KG1 (cell line): ENCODE measurements at places on chromosomes 5 and 9.

GRCh38 chr9:91312717-91313325, 48.9 kb downstream of the AUH start:
- DNase-seq, result no peak

DNA sequence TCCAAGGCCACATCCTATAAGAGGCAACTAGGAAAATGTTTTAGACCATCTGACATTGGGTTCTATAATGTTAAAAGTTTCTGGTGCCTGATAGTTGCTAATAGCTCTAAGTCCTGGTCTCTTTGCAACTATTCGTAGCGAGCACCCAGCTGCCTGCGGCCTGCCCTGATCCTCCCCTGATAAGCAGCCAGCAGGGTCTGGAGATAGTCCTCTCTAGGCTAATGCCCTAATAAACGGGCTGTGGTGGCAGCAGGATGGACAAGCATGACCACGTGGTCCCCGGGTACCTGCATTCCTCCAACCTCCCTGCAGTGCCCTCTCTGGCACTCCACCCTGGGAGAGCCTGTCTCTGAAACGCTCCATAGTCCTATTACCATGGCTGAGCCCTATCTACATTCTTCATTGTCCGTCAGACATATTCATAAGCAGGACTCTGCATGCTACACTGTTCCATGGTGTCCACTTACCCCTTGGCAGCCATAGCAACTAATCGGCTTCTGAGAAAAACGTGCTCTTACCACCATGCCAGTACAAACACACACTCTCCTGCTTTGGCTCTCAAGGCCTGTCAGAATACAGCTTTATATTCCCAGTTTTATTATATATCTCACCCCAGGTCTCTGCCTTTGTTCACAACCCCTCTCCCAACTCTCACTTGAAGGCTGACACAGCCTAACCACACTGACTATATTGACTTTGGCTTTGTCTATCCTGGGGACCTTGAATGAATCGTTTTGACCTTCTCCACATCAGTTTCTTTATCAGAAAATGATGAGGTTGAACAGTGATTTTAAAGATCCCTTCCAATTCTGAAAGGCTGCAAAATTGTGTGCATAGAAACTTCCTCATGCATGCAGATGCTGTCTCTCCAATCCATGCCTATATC, 49.9 kb upstream of the DAPK1 start:
- DNase-seq, result no peak

GRCh38 chr5:135235551-135236227, 163.3 kb downstream of the MACROH2A1 start:
- DNase-seq, result no peak

DNA sequence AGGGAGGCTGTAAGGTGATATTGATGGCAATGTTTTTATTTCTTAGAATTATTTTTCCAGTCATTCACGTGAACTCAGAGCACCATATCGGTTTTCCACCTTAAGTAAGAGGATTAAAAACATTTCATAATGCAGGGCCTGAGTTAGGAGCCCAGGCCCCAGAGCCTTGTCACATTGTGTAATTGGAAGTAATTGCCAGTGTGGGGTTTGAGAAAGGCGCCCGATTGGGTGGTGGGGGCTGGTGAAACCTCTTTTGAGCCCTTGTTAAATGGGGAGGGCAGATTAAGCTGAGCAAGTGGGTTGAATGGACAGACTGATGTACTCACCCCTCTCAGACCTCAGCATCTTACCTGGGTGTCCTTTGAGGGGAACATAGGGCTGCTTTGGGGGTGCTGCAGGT, 116.7 kb upstream of the PITX1 start:
- no peak for DNase-seq

DNA sequence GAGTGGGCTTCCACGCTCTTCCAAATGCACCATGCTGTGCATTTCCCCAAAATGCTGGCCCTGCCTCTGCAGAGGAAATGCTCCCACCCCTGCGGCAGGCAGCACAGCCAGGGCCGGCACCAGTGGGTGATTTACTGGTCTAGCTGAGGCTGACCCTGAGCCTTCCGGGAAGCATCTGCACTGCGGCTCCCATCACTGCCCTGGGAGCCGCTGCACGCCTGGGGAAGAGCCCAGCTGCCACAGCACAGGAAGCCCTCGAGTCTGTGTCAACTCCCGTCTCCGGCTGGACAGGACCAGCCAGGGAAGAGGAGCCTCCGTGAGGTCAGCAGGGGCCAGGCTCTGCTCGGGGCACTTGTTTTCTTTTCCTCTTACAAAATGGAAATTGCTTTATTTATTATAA, 25.1 kb upstream of the EEIG1 start:
- DNase-seq, result peak; percentile 25

GRCh38 chr9:86962692-86963091, 15.4 kb upstream of the GAS1 start:
- DNase-seq, result no peak

GRCh38 chr5:97635553-97635952, 452.5 kb upstream of the RIOK2 start:
- DNase-seq, result no peak

- DNase-seq, result no peak
Observed at GRCh38 chr5:147965715-147966114, 59.4 kb upstream of the C5orf46 start.

GRCh38 chr5:31106691-31107090, 86.8 kb upstream of the CDH6 start:
- no peak for DNase-seq

DNA sequence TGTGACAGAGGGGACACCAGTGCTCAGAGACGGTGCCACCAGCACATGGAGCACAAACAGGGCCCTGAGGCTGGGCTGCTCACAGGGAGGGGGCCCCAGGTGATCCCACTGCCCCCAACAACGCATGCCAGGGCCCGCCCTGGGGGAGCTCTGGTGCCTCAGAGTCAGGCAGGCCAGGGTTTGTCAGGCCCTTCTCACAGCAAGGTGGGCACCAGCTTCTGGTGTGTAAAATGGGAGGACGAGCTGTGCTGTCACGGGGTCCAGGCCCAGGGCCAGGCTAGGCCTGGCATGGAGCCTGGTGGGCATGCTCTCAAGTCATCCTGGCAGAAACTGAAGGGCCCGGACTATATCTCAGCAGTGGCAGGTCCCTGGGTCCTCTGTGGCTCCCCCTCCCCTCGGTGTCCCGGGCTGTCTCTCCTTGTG, 34.5 kb downstream of the PRRT1B start:
- DNase-seq, result no peak

DNA sequence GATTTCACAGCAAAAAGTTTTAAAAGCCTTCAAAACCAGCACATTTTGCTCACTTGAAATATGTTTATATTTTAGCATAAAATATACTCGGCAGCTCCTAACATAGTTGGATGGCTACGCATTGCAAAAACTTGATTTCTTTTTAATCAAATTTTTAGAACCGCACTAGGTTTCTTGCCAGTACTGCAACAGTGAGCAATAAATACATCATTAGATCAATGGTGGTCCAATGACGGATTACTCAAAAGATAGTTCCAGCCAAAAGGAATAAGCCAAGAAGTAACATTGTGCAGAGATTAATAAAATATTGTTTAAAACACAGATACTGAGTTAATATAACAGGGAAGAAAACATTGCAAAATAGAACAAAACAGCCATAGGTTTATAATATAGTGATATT, 5.5 kb downstream of the MARCHF3 start:
- DNase-seq, result no peak
